LNCaP clone FGC (cell line): ENCODE measurements at places on chromosomes 16 and 17.

- no peak for DNase-seq
Measured at GRCh38 chr17:59028328-59028727, 78.4 kb downstream of the TRIM37 start.

GRCh38 chr16:4661661-4662060, 31.7 kb upstream of the NUDT16L1 start:
- DNase-seq: no peak

GRCh38 chr17:67359960-67360791, 6.2 kb downstream of the PSMD12 start:
- no peak for DNase-seq

DNA sequence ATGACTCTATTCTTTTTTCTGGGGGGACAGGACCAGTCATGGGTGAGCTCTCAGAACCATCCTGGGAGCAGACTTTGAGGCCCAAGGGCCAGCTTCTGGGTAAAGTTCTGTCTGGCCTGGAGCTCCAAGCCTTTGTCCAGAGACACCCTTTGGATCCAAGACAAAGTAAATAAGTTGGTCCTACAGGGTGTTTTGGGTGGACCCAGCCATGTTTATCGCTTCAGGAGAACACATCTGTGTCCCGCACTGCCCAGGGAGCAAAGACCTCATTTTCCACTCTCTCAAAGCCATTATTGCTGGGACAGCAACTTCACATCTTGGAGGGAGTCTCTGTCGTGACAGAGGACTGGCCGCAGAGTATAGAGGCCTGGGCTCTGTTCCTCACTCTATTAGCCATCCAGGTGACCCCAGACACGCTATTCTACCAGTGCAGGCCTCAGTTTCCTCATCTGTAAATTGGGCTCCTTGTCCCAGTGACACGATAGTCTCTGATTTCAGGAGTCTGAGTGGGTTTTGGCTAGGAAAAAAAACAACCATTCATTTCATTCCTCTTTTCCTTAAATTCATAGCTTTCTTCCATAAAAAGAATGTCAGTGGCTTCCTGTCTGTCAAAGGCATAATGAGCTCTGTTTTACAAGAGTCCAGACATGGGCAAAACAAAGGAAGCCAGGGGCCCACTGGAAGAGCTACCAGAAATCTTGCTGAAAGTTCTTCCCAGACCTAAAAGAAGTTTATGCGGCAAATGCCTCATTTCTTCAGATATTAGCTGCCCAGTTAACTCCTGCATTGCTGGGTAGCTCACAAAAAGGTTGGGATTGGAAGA, 62.4 kb downstream of the PECAM1 start:
- no peak for DNase-seq

DNA sequence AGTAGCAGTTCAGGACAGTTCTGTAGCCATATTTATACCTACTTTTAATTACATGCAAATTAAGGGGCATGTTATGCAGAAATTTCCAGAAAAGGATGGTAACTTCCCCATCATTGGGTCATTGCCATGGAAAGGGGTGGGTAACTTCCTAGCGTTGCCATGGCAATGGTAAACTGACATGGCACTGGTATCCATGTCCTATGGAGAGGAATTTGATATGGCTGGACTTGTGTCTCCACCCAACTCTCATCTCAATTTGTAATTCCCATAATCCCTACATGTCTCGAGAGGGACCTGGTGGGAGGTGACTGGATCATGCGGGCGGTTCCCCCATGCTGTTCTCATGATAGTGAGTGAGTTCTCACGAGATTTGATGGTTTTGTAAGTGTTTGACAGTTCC, 35.6 kb upstream of the CACNG4 start:
- DNase-seq: no peak

GRCh38 chr17:42683407-42684034, 1.2 kb downstream of the CNTNAP1 start:
- DNase-seq: no peak

- DNase-seq: no peak
Measured at GRCh38 chr16:56683424-56684172, 1.3 kb downstream of the MT1X start.

DNA sequence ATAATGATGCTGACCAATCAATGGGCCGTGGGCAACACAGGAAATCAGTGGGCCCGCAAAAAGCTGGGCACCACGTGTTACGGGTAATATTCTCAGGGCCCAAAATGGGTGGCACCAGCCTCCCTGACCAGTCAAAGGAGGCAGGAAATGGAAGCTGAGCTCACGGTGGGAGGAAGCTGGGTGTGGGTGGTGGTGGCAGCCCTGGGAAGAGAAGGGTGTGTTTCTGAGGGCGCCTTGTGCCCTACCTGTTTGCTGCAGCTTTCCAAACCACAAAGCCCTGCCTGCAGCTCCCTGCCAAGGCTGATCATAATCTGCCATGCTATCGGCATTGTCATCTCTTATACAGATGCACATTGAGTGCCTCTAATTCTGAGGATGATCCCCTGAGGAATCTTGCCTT, 457.9 kb downstream of the SLC39A11 start:
- DNase-seq: no peak

DNA sequence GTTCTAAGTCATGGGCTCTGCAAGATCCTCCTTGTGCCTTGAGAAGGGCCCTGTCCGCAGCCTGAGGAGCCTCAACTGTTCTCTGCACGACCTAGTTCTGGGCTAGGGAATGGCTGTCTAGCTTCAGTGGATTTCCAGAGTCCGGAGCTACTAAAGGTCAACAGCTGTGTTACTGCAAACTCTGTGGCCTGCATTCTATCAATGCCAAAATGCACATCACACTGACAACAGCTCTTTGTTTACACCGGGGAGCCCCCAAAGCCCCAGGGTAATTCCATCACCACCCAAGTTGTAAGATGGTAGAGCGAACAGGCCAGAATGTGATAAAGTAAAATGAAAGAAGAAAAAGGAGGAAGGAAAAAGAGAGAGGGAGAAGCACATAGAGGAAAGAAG, 610.2 kb downstream of the MAF start:
- no peak for DNase-seq

DNA sequence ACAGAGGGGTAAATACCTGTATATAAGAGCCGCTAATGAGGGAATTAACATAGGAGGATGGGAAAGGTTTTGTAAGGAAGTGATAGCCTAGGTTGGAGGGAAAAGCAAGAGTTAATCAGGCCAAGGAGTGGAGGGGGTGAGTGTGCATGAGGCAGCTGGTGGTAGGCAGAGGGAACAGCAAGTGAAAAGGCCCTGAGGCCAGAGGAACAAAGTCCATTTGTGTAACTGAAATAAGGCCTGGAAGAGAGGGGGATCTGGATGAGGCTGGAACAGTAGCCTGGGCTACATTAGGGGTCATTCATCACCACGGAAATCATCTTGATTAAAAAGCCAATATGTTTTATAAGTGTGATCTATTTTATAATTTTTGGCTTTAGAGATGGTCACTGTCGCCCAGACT, 45.7 kb downstream of the FZD2 start:
- DNase-seq: no peak

- DNase-seq: no peak
Measured at GRCh38 chr17:57174591-57174990, 81.7 kb upstream of the MSI2 start.

DNA sequence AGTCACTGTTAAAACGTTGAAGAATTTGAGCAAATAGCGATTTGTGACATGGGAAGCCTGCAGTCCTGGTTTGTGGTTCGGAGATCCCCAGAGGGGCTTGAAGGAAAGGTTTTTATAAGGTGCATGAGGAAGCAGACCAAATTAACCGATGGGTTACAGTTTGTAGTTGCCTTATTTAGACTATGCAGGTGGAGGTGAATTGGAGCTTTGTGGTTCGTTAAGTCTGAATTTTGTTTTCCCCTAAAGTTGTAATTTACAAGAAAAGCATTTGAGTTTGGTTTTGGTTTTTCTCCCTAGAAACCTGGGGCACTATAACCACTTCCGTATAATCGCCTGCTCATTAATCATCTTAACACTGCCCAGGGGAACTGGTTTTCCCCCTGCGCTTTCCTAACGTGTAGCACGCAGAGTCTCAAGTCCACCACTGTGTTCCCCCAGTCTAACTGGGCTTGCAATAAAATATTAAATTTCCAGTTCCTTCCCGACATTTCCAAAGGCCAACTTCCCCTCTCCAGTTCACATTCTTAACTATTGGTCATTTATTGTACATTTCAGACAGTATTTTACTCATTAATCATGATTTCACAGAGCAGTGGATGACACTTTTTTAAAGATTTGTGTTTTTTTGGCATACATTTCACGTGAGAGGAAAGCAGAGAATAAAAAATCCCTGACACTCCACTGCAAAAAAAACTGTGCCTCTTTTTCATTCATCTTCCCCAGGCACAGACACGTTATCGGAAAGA, 932 bp downstream of the ZNF267 start:
- DNase-seq: no peak

GRCh38 chr16:1305823-1306222, 3.6 kb upstream of the UBE2I start:
- no peak for DNase-seq

DNA sequence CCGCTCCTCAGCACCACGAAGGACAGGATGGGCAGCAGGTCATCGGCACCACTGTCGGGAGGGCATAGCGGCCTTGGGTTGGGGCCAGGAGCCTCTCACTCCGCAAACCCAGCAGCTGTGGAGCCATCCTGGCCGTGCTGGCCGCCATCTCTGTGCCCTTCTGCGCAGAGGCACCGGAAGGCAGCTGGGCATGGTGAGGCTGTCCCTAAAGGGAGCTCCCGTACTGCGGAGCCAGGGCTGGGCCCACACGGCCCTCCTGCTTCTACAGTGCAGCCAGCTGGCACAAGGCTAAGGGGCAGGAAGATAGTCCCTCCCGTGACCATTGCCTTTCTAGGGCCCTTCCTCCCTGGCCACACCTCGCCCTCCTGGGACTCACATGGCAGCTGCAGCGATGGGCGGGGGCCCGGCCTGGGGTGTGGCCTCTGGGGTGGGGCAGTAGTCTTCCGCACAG, 7.0 kb upstream of the SPATA2L start:
- no peak for DNase-seq

DNA sequence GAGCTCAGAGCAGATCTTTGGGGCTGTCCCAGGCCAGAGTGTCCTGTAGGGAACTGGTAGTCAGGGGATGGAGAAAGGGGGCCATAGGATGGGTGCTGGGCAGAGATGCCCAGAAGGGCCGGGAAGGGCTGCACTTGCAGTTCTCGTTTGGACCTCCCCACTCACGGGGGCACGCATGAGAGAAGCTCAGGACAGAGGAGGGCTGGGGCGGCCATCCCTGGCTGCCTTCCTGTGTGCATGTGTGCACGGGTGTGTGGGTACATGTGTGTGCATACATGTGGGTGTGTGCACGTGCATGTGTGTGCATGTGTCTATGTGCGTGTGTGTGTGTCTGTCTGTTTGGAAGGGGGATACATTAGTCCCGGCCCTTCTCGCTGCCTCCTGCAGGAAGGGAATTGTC, 73.3 kb downstream of the COG7 start:
- DNase-seq: no peak

GRCh38 chr16:59259074-59259949, 525.2 kb upstream of the GOT2 start:
- no peak for DNase-seq

DNA sequence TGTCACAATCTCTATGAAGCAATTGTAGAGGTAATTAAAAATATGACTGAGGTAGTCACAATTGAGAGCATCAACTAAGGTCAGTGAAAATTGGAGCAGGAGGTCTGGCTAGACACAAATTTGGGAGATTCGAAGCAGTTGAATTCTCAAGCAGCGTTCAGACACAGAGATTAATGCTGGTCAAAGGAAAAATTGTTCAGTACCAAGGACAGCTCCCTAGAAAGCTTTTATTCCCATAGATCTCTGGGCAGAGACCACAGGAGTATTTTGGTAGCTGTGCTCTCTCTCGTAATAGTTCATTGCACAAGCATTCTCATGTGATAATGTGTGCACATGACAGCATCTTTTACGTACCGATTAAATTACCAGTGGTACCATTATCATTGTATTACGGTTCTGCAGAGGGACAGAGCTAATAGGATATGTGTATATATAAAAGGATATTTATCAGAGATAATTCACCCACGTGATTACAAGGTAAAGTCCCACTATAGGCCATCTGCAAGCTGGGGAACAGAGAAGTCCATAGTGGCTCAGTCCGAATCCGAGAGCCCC, 387.5 kb upstream of the HSBP1 start:
- DNase-seq: peak; percentile 1

GRCh38 chr16:29676989-29677785, 1.8 kb upstream of the QPRT start:
- DNase-seq: no peak

GRCh38 chr17:61408151-61409041, 8.8 kb downstream of the TBX2 start:
- DNase-seq: no peak

DNA sequence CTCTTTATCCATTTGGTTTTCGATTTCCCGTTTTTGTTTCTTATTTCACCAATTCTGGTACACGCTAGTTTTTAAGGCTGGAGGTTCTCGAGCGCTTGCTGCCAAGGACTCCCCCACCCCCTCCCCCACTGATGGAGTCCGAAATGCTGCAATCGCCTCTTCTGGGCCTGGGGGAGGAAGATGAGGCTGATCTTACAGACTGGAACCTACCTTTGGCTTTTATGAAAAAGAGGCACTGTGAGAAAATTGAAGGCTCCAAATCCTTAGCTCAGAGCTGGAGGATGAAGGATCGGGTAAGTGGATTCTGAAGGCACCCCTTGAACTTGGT, 825 bp downstream of the RPTOR start:
- DNase-seq: no peak
